ENCODE measurements at places on chromosomes 3 and 15. TPM values are rescaled to one million over a fixed set of nuclear protein-coding genes. Genes with fewer than 3 reads are reported as not detected.
A peak's percentile ranks its signal among the peaks of the same experiment; 100 is the strongest.

GRCh38 chr3:123331651-123332050, 117.2 kb downstream of the ADCY5 start:
- DNase-seq: no peak

GRCh38 chr15:100244796-100245486, 96.8 kb downstream of the ADAMTS17 start:
- peak; percentile 8 for DNase-seq

DNA sequence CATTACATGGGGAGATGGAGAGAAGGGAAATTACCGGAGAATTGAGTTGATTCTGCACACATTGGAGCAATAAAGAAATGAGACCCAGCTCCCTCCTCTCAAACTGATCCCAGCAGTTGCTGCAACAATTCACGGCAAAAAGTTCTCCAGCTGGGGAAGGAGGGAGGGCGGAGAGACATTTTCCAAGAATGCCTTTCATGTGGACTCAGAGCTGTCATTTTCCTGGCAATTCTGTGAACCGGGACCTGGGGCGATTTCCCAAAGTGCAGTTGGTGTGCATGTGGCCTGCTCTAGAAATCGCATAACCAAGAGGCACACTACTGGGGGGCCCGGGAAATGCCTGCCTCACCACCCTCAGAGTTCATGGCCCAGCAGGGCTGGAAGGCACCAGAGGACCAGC, 48.7 kb upstream of the IREB2 start:
- DNase-seq: no peak

DNA sequence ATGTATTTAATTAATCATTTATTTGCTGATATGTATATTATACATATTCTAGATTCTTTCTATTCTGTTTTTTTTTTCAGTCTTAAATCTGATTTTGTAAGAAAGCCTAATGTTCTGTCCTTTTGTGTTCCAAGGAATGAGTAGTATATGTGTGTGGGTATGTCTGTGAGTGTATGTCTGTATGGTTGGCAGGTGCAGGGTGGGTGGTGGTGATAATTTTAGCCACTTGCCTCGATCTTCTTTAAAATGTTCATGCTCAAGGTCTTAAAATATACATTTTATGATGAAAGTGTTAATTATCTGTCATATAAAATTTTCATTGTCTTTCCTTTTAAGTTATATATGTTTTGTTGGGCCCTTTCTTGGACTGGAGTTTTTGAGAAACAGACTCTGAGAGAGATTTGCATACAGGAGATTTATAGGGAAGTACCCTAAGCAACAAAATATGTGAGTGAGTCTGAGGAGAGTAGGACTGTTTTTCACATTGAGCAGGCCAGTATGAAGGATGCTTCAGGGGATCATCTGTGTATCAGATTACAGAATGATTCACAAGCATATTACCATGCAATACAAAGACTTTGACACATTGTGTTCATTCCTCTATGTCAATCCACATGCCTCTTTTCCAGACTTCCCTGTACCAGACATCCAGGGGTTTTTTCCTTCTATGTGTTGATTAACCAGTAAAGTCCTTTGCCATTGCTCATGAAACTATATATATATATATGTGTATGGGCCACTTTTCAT, 211.0 kb upstream of the DPPA4 start:
- peak; percentile 14 for DNase-seq

DNA sequence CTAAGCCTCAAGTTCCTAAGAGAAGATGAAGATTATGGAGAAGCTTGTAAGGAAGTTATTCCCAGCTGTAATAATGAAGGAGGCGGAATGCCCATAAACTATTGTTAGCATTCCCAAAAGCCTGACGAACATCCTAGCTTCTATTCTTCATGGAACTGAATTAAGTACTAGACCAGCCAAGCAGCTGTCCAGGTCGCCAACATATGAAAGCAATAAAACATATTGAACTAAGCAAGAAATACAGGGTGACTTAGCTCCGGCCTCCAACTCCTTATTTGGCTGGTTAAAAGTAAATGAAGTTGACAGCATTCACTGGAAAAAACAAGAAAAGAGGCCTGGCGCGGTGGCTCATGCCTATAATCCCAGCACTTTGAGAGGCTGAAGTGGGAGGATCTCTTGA, 174.0 kb upstream of the TPM1 start:
- DNase-seq: no peak

The SKOR1 gene
- not detected for total RNA-seq

GRCh38 chr3:106255870-106256248, 387.0 kb upstream of the CBLB start:
- DNase-seq: no peak

GRCh38 chr3:48088056-48088748, 72.0 kb upstream of the MAP4 start:
- no peak for DNase-seq

DNA sequence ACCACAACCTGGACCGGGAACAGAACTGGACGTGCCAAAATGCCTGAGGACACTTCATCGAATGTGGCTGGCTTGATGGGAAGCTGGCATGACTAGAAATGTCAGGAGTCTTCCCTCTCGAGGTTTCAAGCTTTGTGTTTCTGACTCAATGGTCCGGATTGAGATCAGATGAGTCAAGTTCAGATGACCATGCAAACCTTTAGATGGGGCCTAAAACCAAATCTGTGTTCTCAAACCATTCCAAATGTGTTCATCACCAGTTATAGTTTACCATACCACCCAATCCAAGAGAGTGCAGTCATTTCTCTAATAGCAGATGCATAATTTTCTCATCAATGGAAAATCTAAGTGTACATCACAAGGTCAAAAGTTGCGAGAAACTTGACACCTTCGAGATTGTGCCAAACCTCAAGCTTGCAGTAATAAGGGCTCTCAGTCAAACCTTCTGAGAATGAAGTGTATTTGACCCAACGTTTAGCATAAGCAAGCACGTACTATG, 369.1 kb downstream of the RORA start:
- no peak for DNase-seq

The SNAP23 gene
- total RNA-seq: 39.7 TPM

GRCh38 chr3:130915567-130916292, 21.8 kb downstream of the ATP2C1 start:
- no peak for DNase-seq

DNA sequence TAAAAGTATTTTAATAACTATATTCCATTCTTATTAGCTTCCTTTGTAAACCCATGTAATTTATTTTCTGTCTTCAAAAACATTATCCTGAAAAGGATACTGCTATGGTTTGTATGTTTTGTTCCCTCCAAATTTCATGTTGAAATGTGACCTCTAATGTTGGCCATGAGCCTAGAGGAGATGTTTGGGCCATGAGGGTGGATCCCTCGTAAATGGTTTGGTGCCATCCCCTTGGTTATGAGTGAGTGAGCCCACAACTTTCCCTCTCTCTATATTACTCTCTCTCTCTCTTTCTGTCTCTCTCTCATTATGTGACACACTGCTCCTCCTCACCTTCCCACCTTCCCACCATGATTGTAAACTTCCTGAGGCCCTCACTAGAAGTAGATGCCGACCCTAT, 357.7 kb downstream of the MFSD1 start:
- DNase-seq: no peak

DNA sequence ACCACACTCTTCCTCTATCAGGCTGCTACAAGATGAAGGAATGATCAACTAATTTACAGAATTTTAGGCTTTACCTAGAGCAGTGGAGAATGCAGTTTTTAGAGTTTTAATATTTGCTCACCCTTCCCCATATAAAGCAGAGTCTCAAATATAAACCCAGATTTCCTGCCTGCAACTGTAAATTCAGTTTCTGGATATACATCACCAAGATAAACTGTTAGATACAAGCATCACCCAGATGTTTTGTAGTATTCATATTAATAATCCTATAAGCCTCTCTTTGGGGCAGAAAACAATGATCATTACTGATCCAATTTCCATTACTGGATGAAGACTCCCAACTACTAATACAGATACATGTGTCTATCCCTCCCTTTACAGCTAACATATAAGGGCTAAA, 205.9 kb downstream of the TNIK start:
- no peak for DNase-seq

- no peak for DNase-seq
Measured at GRCh38 chr3:174957081-174957480, 97.9 kb downstream of the NAALADL2 start.

- no peak for DNase-seq
Measured at GRCh38 chr3:52834871-52835501, at the start of gene MUSTN1. Gene MUSTN1, minus strand, starts transcription at chr3:52835019. Its CDS starts 71 bp downstream, at chr3:52834948.

DNA sequence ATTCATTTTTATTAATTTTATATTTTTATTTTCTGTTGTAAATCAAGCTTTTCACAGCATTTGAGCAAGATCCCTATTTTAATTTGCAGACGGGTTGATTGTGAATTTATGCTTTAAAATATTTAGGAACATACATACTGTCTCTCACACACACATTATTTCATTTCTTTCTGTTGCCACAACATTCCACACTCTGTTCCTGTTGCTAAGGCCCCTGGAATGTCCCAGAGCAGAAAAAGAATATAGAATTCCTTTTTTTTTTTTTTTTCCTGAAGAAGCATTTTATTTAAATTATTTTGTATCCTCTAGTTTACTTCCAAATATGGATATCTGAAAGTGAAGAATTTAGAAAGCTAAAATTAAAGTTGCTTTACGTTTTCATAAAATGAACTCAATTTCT, 36.8 kb upstream of the SCAANT1 start:
- DNase-seq: no peak

DNA sequence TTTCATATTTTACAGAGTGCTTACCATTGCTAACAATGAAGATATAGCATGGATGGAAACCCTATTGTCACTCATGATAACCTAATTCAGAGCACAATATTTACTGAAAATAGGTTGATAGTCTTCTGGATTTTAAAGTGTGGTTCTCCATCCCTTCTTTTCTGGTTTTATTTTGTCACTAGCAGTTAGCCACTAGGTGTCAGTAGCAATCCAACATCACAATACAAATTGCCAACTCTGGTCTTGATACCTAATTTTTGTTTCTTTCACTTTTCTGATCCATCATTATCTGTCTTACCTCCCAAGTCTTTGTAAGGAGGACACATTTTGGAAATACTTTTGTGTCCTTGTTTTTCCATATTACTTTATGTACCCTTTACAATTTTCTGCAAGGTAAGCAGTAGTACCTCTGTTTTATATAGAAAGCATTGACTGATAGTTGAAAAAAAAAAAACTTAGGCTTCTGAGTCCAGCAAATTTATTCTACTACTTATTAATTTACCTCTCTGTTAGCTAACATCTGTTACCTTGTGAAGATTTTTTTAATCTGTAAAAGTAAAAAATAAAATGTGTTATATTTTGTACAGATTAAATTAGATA, 28.3 kb upstream of the CRYBG3 start:
- peak; percentile 27 for DNase-seq

All from Caki2 (cell line).